ENCODE measurements at places on chromosomes 12 and 14.

DNA sequence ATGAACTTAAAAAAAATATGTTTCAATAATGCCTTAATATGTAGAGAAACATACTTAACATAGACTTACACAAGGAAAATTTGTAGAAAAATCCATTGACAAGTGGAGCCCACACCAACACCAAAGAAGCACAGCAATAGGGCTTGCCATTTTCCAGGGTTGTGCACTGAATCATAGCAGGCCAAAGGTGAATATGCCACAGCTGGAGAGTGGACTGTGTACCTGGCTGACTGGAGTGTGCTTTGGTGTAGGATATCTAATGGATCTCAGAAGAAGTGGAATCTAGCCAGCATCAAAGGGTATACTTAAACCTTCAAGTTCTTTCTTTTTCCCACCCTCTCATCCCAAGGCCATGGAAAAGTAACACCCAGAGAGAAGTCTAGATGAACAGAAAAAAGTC is 4.8 kb downstream of the RPL10L start:
- no peak for DNase-seq

DNA sequence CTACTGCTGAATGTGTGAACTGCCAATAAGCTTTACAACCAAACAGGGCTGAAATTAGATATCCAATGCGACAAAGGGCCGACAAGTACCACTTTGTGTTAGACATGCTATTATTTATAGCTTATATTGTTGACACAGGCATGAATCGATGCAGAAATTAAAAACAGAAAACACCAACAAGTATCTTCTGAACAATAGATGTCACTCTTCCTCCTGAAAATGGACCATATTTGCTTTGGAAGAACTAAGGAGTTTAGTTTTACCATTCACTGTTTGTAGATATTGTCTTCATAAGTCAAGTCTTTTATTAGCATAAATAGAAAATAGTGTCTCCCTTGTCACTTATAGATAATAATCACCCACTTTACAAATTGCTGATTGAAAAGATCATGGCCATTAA is 86.5 kb downstream of the LRIG3 start:
- no peak for DNase-seq

DNA sequence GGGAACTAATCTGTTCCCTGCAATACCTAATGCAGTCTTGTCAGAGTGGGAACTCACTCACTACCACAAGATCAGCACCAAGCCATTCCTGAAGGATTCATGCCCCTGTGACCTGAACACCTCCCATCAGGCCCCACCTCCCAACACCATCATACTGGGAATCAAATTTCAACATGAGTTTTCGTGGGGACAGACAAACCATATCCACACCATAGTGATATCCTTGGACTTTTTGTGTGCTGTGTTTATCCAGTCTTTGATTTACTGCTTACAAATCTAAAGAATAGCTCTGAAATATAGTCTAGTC is 243.5 kb downstream of the FBXL14 start:
- DNase-seq = no peak

GRCh38 chr14:36367985-36368774 is 47.7 kb upstream of the MBIP start:
- no peak for DNase-seq

- no peak for DNase-seq
Measured at GRCh38 chr14:95361373-95362137, 41.8 kb upstream of the CLMN start.

GRCh38 chr12:92608151-92609091 is 94.4 kb upstream of the PLEKHG7 start:
- no peak for DNase-seq

DNA sequence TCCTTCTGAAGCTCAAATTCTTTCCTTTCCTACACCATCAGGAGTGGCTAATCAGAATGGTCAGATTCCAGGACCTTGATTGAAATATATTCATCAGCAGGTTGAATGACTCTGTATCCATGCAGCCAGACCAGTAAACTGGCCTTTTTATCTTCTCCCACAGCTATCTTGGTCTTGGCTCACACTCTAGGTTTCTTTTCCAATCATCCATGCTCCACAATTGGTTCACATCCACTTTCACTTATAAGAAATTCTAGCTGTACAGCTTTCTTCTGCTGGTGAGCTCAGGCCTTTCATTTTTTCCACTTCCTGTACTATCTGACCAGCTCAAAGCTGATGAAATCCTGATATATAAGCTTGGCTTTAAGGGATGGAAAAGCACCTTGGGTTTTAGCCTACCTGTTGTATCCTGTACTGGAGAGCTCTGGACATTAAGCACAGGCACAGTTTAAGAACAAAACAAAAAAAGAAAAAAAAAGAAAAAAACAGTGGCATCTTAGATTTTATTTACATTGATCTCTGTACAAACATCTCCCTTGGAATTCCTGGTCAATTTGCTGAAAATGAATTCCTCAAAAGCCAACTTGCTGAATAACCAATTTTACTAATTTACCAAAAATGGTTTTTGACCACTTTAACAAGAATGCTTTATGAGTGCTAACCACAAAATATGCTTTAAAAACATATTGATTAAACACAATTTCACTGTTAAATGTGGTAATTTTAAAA is 91.6 kb upstream of the PAWR start:
- peak; percentile 25 for DNase-seq

DNA sequence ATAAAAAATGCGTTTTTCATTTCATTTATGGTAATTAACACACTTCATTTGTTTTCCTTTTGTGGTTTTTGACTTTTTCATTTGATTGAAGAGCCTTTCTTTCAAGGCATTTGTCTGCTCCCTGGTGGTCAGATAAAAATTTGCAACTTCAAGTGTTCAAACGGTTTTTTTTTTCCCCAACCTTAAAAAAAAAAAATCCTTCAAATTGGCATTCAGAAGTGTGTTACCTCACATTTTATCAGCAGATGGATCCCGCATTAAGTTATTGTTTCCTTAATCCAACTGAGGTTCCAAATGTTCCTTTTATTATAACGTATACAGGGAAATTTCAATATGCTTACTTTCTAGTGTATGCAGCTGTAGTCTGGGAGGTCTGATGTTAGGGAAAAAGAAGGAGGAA is 47.2 kb downstream of the MYF5 start:
- peak; percentile 28 for DNase-seq

DNA sequence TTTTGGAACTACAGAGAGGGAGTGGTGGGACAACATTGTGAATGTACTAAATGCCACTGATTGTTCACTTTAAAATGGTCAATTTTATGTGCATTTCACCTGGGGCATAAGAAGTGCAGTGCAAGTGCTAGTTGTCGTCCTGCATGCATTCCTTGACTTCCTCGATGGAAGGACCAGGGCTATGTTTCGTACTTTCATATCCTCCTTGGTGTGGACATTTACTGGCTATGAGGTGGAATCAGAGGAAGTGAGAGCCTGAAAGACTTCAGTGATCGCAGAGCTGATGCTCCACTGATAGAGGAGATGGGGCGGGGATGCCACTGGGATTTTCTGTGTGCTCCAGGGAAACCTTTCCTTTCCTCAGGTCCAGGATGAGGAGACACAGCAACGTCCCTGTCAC is 54.1 kb upstream of the DDX11 start:
- DNase-seq = no peak

- no peak for DNase-seq
Measured at GRCh38 chr12:89393551-89394121, 41.3 kb upstream of the DUSP6 start.

- no peak for DNase-seq
Measured at GRCh38 chr12:41061192-41061591, 126.9 kb upstream of the PDZRN4 start.

DNA sequence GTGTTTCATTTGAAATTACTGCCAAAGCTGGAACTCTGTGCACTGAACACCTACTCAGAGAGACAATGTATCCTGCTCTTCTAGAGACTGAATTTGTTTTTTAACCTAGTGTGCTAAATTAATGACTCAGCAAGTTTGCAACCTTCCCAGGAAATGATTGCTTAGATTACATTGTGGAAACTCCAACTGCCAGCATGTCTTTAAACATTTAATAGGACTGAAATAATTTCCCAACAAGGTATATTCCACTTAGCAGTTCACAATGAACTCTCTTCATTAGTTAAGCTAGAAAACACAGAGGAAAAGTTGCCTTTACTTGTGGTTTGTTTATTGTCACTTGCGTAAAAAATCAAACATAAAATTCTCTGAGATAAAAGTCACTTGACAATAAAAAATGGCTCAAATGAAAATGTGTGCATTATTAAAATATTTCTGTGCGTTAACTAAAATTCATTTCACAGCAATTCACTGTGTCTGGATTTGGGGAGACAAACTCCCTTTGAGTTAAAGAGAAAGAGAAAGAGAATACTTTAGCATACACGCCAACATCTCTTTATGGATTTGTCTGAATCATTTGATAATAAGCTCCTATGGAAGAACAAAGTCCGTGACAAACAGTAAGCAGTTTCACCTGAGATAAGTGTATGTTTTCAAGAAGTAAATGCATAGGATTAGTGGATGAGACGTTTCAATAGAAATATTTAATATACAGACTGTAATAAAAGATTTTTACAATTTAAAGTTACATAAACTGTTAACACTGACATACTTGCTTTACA is 284.0 kb downstream of the PRKD1 start:
- DNase-seq = no peak

GRCh38 chr12:94525951-94526350 is 66.3 kb upstream of the CEP83 start:
- DNase-seq = no peak
